ENCODE measurements at places on chromosomes 2 and 18.

DNA sequence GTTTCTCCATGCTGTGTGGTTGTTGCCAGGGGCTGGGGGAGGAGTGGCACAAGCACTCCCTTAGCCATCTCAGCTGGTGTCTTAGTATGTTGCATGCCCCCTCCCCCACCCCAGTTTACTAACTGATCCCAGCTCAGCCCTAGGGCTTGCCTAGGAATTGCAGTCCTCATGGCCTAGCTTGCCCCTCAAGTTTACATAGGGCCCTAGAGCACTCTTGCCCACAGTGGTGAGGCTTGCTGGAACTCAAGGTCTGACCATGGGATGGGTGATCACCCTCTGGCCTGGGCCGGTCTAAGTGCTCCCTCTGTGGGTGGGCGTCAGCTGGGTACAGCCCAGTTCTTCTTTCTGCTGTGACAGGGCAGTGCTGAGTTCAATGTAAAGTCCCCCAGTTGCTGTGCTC is 156.1 kb upstream of the PIEZO2 start:
- no peak for DNase-seq

- no peak for DNase-seq
Measured at GRCh38 chr2:165440367-165440766, 29.1 kb upstream of the CSRNP3 start.

DNA sequence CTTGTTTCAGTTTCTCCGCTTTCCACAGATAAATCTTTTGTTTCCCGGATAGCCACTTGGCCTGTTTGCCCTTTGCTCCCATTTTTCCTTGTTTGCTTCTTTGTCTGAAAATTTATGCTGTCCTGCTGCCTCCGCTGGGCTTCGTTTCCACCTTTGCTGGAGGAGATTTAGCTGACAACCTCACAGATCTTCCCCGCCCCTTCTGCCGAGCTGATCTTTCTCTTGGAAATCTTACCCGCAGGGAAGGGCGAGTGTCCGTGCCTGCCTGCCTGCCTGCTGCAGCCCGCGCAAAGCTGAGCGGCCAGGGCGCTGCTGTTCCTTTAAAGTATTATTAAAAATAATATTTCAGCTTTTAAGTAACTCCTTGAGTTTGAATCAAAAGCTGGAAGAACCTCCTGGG is 1.4 kb upstream of the XRCC5 start:
- no peak for DNase-seq

DNA sequence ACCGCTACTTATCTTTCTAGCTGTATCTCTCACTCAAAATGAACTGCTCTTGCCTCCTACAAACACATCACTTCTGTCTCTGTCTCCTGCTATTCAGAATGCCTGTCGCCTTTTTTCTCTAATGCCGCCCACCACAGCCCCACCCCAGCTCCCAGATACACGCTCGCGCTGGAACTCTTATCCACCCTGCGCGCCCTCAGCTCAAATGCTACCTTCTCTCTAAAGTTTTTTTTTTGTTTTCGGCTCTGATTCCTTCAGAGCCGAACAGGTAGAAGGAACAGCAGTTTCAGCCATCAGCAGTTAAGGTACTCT is 3.9 kb upstream of the SOS1 start:
- DNase-seq = no peak

GRCh38 chr2:19838616-19839015 is 63.2 kb downstream of the TTC32 start:
- DNase-seq = no peak

GRCh38 chr18:67582488-67582887 is 66.0 kb upstream of the DSEL start:
- DNase-seq = no peak

GRCh38 chr2:213220967-213221603 is 63.2 kb upstream of the SPAG16 start:
- DNase-seq = no peak

DNA sequence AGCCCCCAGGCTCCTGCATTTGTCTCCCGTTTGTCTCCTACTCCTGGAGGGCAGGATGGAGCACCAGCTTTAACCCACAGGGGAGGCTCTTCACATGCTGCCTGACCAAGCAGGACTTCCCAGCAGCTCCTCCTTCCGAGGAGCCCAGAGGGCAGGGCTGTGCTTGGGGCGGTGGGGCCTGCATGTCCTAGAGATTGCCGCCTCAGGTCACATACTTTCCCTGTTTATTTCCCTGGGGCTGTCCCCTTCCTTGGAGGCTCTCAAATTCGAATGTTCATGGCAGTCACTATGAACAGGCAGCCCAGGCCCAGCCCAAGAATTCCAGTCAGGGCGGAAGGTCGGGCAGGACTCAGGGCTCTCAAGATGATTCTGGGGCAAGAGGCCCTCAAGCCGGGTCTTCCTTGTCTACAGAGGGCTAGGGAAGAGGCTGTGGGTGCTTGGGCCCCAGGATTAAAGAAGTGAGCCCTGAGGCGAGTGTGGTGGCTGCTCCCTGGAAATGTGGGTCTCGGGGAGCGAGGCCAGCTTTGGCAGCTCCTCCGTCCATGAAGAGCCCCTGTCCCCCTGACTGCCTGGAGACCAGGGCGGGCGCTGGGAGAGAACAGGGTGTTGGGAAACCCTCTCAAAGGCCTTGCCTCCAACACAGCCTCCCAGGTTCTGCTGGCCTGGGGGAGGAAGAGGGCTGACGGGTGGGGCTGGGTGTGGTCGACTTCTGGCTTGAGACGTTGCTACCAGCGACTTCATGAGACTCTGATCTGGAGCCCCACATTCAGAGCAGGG is 48.9 kb upstream of the HPCAL1 start:
- no peak for DNase-seq

DNA sequence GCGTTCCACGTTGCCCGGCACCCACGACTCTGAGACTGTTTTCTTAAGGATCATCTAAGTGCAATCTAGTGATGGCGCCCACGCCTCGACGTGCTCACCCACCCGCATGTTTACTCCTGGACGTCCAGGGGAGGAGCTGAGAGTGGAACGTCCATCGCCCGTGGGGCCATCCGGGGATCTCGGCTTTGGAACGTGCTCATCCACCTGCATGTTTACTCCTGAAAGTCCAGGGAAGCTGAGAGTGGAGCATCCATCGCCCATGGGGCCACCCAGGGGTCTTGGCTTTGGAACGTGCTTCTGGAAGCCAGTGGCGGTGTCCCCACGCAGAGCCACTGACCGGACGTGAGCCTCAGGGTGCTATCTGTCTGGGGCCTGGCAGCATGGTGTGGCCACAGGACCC is 45.6 kb upstream of the SALL3 start:
- no peak for DNase-seq

GRCh38 chr18:3410273-3410672 is 39.7 kb upstream of the TGIF1 start:
- no peak for DNase-seq

DNA sequence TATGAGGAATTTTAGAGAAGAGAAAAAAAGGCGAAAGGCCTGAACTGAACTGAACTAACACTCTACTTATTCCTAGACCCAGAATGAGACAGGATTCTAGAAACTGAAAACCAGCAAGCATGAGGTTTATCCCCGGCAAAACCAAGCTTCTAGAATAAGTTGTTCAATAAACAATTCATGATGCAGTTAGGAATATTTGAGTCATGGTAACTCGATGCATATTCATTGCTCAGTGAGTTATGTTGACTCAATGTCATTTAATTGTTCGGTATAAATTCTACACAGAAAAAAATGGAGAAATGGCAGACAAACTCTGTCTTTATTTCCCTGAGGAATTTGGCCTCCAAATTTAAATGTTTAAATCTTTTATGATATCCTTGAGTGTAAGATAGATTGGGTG is 321.5 kb downstream of the SATB2 start:
- no peak for DNase-seq

DNA sequence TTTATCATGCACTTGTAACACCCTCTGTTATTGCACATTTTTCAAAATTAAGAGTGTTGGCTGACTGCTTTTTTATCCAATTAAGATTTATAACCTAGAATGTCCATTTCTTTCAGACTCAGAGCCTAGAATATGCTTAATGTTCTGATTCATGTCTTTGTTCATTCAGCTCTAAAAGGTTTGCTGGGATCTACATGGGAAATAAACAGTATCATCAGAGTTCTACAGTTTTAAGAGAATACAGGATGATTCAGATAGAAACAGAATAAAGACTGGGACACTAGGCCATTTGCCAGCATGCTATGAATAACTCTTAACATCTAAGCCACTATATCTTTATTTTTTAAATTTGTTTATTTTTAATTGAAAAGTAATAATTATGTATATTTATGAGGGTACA is 713.7 kb upstream of the CHAC2 start:
- DNase-seq = no peak

DNA sequence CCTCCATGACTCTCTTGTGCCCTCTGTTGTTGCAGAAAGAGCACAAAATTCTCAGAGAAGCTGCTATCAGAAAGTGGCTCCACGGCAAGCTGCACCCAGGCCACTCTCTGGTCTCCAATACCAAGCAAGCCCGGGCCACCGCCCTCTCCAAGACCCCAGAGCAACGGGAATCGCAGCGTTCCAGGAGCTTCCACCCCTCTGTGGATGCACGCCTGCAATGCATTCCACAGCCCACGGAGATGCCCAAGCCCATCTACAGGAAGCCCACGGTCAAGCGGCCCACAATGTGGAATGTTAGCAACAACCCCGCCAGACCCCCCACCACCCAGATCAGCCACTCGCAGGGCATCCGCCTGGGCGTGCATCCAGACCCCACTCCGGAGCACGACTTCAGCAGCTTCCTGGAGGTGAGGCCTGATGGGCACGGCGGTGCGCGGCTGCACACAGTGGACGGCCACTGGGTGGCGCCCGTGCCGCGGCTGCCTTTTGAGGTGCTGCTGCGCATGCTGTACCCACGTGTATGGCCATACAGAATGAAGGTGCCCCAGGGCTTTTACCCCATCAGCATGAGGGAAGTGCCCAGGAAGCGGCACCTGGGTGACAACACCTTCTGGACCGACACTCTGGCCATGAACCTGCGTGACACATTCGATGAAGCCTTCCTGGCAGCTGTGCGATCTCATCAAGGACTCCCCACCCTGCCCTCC is 6.3 kb downstream of the ANKRD53 start:
- no peak for DNase-seq

- no peak for DNase-seq
Measured at GRCh38 chr2:204051984-204052556, 115.5 kb downstream of the ICOS start.

DNA sequence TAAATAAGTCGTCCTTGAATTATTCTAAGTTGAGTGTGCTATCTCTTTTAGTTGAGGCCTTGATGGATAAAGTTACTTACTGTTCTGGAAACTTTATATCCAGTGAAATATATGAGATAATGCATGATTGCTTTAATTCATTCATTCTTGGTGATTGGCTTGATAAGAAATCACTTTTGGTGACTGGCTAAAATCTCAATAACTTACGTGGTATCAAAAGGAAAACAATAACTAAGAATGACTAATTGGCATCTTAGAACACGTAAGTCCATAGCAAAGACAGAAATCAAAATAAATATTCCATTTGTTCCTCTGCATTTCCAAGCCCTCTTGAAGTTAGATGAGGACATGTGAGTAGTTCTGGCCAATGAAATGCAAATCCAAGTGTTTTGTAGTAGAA is 251.6 kb downstream of the NUP35 start:
- no peak for DNase-seq

- DNase-seq = no peak
Measured at GRCh38 chr2:201631041-201631440, 12.3 kb downstream of the TMEM237 start.

DNA sequence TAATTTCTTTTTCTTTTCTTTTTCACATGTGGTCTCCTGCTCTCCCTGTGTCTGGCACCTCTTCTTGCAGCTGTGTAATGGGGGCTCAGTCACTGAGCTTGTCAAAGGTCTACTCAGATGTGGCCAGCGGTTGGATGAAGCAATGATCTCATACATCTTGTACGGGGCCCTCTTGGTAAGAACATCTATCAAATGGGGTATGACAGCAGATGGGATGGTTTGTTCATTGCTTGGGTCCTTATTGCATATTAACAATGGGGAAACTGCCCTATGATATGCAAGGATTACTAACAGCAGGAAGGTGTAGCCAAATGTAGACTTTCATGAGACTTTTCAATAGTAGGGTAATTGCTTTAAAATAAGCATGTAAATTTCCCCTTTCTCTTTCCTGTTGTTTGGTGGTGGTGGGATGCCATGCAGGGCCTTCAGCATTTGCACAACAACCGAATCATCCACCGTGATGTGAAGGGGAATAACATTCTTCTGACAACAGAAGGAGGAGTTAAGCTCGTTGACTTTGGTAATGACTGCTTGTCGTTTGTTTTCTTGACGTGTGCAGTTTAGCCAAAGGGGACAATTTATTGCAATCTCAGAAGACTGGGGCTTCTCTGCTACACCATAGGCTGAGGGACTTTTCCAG is 36.5 kb downstream of the MYO3B start:
- no peak for DNase-seq

DNA sequence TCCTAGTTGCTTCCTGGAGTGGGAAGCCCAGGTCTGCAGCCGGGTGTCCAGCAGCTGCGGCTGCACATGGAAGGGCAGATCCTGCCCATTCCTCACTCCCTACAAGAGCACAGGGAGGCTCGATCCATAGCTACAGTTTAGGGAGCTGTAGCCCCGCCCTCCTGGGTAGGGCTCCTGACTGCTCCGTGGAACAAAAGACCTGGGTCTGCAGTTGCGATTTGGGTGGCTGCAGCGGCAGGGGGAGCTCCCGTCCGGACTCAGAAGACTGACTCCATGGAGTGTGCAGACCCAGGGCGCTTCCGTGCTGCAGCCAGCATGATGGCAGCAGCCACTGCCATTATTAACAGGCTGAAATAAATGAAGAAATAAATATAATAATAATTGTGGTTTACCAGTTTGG is 157.3 kb downstream of the CTNNA2 start:
- no peak for DNase-seq

DNA sequence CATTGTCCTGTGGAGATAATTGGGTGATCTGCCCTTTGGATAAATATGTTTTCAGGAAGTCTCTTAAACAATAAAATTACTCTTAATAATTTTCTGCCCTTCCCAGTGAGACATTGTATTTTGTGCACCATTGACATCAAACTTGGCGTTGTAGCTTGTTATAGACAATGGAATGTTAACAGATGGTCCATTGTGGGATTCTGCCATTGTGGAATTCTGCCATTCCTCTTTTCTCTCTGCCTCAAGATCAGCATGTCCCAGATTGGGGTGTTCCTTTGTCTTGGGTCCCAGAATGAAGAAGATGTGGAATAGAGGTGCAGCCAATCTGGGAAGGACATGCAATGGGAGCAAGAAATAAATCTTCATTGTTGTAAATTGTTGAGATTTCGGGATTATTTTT is 15.1 kb upstream of the LDAH start:
- no peak for DNase-seq
